ENCODE measurements at places on chromosomes 11 and 22.

- DNase-seq, result no peak
Measured at GRCh38 chr22:48486134-48486532, 1341.5 kb downstream of the BRD1 start.

DNA sequence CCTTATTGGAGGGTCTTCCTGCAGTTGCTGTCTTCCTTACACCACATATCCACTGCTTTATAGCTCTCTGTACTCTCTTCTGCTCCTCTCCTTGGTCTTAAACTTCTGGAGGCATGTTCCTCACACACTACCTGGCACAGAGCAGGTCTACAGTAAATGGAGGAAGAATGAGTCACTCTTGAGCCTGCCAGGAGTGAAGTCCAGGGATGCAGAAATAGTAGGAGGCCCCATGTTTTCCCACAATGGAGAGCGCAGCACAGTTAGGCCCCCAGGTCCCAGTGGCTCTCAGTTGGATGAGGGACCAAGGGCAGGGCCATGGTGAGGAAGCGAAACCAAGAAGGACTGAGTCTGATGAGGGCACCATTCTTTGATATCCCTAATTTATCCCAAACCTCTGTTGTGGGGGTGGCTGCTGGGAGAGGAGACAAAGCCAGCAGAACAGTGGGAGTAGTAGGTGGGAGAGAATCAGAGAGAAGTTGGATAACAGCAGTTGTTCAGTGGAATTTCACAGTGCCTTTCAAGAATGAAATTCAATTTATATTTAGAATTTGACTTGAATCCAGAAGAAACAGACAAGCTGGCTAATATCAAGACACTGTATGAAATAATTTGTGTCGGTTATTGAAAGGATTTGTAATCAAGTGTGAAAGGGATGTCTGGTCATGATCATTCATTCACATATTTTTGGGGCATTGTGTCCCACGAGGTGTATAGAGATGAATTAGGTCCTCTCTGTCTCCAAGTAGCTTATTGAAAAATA, 187.8 kb downstream of the HIPK3 start:
- DNase-seq, result peak; percentile 16

GRCh38 chr11:97746818-97747217, 1273.9 kb upstream of the CNTN5 start:
- DNase-seq, result no peak

DNA sequence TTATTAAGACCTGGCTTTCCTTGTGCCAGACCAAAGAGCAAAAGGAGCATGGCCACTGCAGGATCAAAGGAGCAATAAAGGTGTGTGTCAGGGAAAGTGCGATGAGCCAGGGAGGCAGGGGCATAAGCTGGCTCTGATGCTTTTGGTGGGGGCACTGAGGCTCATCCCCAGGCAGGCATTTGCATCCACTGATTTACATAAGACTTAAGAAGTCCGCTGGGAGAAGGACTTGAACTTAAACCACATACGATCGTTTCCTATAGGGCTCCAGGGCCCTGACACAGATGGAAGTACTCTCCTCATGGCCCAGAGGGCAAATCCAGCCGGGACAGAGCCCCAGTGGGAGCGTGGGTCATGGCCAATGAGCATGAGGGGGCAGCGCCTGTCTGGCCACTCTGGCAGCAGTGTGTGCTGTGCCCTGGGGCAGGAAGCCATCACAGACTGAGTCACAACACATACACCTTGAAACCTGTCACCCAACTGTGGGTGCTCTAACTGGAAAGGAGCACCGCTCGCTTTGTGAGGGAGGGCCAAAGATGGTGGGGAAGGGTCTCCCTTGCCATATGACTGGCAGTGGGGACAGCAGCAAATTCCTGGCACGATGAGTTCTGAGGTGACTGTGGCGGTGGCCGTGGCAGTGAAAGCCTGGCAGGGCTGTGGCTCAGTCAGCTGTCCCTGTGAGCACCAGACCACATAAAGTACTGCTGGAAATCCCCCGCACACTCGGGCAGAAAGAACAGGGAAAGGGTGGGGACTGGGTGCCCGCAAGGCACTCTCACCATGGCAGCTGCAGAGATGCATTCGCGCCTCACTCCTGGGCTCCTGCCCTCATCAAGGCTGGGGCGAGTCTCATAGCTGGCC, 79.4 kb upstream of the LMO1 start:
- peak; percentile 57 for DNase-seq

- DNase-seq, result peak; percentile 12
Measured at GRCh38 chr11:10747733-10748132, 3.3 kb upstream of the CTR9 start.

- no peak for DNase-seq
Measured at GRCh38 chr11:64453466-64453865, 94.5 kb downstream of the RPS6KA4 start.

GRCh38 chr11:76026862-76027261, 179.4 kb downstream of the WNT11 start:
- no peak for DNase-seq

DNA sequence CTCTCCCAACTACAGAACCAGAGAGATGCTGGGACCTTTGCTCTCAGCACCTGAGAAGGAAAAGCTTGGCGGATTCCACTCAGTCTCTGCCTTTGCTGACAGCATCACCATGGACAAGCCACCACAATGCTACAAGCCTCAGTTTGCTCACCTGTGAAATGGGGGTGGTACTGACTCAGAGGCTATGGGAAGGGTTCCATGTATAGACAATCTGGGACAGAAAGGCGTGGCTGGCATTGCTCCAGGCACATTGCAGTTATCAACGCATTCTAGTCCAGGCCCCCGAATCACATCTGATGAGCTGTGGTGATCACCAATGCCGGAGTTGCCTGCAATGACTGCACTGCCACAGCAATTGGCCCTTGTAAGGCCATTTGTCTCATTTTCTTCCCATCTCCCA, 72.6 kb downstream of the ISX start:
- DNase-seq, result no peak

- no peak for DNase-seq
Measured at GRCh38 chr22:48750826-48751440, 1076.7 kb downstream of the BRD1 start.

DNA sequence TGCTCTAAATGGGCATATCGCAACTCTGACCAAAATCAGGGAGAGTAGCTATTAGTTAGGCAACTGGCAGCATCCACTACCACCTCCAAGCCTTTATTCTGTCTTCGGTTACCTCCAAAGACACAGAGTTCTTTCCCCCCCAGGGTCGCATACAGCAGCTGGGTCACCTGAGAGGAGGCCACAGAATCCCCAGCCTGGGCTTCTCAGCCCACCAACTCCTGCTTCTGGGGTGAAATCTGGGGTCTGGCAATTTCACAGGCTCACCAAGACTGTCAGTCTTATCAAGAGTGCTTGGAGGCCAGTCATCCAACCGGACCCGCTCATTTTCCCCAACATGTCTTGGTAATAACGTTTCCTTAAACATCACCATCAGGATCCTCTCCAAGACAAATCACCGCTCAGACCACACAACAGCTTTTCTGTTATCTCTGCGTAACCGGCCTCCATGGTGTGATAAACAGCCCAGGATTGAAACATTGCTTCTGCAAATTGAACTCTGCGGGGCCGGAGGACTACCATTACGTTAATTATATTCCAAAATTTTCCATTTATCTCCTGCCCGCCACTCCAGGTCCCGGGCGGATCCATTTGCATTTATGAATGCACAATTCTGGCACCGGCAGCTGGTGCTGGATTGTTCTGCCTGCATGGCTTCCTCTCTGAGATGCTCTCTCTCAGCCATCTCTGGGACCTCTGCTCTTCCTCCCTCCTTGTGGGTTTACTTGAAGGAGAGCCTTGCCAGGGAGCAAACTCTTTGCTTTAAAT, 35.6 kb downstream of the RTL6 start:
- DNase-seq, result no peak

DNA sequence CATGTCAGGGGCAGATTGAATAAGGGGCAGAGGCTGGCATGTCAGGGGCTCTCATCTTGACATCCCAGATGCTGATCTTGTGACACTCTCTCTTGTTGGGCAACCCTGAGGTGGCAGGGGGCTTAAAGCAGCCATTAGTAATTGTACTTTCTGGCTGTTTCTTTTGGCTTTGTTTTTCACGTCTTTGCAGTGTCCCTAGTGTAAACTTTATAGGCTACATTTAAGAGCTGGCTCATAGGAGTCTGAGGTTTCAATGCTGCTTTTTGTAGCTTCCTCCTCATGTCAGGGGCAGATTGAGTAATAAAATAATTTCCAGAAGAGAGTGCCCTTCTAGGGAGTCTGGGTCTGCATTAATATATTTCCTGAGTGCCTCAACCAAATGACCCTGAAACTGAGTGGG, 86.1 kb downstream of the RAB38 start:
- DNase-seq, result no peak

DNA sequence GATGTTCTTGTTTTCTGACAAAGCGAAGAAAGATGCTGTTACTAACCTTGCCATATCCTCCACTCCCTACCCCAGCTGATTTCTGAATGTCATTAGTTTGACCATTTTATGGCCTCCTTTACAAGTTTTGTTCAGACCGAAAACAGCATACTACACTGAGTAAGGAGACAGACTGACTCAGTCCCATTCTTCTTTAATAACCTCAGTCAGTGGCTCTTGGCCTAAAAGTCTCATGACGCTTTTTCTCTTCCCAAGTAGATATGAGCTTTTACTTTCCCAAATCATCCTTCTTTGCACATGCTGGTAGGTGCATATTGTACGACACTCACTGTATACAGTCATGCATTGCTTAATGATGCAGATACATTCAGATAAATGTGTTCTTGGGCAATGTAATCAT, 8.0 kb upstream of the FIBIN start:
- DNase-seq, result peak; percentile 16

DNA sequence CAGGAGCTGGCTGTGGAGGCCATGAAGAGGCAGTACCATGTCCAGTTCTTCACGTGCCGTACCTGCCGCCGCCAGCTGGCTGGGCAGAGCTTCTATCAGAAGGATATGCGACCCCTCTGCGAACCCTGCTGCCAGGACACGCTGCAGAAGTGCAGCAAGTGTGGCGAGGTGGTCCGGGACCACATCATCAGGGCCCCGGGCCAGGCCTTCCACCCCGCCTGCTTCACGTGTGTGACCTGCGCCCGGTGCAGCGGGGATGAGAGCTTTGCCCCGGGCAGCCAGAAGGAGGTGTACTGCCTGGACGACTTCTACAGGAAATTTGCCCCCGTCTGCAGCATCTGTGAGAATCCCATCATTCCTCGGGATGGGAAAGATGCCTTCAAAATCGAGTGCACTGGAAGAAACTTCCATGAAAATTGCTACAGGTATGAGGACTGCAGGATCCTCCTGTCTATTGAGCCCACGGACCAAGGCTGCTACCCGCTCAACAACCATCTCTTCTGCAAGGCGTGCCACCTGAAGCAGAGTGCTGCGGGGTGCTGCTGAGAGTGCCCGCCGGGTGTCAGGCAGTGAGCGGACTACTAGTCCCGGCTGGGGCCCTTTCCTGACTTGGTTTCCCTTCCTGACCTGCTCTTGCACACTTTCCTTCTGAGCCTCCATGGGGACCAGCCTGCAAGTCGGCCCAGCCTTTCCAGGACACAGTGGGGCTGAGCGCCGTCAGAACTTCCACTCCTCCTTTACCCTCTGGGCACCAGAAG, 22.0 kb upstream of the PHF21A start:
- DNase-seq, result no peak

GRCh38 chr11:73379189-73379880, 3.1 kb downstream of the RELT start:
- DNase-seq, result no peak

- peak; percentile 61 for DNase-seq
Measured at GRCh38 chr11:44573333-44573732, 7.9 kb downstream of the CD82 start.

- DNase-seq, result peak; percentile 99
Measured at GRCh38 chr11:94705891-94706615, 62.1 kb upstream of the AMOTL1 start.

DNA sequence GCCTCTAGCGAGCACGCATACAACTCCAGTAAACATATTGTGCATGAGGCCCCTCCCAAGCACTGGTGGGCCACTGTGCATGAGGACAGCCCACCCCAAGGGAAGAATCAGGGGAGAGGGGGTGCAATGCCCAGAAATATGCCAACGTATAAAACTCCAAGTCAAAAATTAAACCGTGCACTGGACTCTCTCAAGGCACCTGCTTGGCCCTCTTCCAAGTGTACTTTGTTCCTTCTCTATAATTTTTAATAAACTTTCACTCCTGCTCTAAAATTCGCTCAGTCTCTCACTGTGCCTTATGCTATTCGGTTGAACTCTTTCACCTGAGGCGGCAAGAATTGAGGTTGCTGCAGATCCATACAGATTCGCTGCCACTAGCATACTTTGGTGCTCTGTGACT, 465.3 kb upstream of the TENM4 start:
- DNase-seq, result no peak

GRCh38 chr11:103370076-103370475, 260.9 kb downstream of the DYNC2H1 start:
- DNase-seq, result no peak

DNA sequence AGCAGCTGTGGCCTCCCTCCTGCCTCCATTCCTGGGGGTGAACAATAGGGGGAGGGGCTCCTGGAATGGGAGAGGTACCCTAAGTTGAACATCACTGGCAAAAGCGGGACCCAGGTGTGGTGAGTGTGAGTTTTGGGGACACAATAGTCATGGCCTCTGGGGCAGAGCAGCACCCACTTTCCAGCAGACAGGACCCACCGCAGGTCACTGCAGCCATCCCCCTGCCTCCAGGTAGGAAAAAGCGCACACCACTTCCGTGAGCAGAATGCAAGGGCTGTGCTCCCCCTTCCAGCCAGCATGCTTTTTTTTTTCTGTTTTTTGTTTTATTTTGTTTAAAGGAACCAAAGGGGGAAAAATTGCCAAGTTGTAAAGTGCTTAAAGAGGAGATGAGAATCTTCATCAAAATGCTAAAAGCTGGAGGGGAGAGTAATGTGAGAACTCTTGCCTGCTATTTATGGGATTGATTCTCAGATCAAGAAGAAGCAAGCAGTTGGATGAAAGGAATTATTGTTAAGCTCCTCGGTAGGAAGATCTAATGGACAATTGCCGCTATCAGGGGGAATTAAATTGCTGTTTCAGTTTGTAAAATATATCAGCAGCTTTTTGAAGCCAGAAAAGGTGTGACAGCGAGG, 152.9 kb downstream of the FEZ1 start:
- DNase-seq, result no peak

GRCh38 chr11:99822846-99823565, 802.3 kb downstream of the CNTN5 start:
- peak; percentile 34 for DNase-seq

DNA sequence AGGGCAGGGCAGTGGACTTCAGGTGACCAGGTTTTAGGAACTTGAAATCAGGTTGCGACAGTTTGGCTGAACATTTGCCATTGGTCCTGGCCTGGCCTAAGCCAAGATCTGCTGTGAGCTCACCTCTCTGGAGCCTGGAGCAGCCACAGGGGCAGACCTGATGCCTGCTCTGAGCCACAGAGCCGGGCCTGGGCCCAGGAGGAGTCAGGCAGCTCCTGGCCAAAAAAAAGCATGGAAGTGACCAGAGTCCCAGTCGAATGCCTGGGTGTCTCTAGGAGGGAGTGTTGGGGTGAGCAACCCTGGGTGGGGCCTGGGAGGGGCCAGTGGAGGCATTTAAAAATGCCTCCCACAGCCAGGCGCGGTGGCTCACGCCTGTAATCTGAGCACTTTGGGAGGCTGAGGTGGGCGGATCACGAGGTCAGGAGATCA, 6.0 kb upstream of the OMP start:
- DNase-seq, result no peak
